Activated T-cell treated with anti-CD3 and anti-CD28 coated beads for 4 hours (primary cell): ENCODE measurements at places on chromosomes 6 and 20.

DNA sequence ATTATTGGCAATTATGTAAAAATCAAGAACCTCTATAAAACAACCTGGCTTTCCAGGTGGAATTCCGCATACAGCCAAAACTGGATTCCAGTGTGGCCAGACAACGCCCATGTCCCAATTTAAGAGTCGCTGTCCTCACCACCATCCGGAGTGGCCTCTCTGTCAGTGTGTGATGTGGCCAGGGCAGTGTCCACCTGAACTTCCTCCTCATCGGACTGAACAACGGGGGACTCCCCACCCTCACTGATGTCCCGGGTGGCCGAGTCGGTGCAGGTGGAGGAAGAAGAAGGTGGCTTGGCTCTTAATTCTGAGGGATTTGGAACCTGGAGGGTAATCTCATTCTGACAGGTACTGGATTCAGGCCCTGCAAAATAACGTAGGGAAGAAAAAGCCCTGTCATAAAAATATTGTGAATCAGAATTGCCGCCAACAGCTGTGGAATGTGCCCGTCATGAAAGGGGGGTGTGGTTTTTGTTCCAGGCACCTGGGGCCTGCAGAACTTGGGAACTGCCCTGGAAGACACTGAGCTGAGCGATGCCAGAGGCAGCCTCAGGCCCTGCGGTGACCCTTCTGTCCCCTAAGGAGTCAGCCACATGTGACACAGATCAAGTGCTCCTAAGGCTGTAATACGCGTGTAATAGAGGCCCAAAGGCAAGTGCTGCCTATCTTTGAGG is 139.8 kb downstream of the DTNBP1 start:
- DNase-seq: no peak

DNA sequence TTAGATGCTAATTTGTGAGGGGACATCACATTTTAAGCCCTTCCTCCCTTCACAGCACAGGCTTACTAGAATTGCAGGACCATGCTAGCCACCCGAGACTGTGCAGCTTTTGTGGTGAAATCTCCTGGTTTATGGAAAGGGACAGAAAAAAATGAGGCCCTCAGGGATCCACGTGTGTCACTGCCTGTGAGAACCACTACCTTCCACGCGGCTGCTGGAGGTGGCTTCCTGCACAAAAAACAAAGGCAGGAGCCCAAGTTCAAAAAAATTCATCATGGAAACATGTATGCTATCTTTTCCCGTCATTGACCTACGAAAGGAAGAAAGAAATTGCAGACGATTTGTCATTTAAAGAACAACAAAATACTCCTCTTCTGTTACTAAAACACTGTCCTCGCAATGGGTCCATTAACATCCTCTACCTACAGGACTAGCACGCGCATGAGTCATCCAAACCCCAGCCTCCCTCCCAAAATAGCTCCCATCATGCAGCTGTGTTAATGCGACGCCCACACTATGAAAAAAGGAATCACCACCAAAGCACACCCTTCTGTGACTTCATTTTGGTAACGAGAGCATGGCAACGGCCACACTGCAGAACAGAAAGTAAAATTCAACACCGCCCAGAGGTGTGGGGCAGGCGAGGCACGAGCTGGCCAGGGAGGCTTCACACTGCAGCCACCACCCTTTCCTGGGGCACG is 45.7 kb downstream of the RAMACL start:
- peak; percentile 45 for DNase-seq

DNA sequence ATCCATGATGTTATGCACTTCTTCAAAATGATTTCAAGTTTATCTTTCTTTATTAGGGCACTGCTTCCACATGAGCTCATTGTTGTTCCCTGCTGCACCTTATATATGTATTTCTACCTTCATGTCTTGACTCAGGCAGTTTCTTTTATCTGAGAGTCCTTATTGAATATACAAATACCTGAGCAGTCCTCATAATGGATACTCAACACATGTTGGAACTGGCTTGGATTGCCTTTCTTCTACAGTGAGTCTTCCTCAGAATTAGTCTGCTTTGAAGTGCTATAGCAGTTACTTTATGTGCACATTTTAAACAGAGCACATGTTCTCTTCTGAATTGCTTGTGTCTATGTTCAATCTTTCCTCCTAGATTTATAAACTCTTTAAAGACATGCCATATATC is 45.3 kb upstream of the LOC128125822 start:
- no peak for DNase-seq

DNA sequence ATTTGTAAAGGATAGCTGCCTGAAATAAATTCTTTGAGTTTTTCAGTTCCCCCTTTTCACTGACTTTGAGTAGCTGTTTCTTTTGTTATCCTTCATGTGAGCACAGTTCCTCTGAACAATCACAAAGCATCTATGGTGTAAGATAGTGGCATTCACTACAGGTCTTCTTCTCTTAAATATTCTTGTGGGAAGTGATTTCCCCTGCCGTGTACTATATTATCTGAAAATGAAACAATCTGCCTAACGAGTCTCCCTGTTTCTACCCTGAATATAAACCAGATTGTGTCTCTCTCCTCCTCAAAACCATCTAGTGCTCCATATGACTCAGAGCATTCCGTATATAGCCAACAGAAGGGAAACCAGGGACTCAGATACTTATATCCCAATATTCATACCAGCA is 380.1 kb upstream of the SOX4 start:
- DNase-seq: no peak

DNA sequence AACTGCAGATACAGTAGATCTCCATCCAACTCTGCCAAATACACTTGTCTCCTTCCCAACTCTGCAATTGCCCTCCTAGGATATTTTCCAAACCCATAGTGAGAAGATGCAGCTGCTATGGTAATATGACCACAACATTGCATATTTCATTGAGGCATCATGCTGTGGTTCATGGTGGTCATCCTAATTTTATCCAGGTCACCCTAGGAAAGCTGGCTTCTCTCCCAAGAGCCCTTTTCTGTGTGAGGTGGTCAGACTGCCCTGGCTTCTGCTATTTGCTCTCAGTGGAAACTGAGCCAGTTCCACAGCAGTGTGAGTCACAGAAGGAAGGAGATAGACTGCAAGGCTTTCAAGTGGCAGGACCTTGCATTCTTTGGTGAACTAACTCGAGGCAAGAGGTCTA is 5.5 kb downstream of the OGFRL1 start:
- DNase-seq: no peak

DNA sequence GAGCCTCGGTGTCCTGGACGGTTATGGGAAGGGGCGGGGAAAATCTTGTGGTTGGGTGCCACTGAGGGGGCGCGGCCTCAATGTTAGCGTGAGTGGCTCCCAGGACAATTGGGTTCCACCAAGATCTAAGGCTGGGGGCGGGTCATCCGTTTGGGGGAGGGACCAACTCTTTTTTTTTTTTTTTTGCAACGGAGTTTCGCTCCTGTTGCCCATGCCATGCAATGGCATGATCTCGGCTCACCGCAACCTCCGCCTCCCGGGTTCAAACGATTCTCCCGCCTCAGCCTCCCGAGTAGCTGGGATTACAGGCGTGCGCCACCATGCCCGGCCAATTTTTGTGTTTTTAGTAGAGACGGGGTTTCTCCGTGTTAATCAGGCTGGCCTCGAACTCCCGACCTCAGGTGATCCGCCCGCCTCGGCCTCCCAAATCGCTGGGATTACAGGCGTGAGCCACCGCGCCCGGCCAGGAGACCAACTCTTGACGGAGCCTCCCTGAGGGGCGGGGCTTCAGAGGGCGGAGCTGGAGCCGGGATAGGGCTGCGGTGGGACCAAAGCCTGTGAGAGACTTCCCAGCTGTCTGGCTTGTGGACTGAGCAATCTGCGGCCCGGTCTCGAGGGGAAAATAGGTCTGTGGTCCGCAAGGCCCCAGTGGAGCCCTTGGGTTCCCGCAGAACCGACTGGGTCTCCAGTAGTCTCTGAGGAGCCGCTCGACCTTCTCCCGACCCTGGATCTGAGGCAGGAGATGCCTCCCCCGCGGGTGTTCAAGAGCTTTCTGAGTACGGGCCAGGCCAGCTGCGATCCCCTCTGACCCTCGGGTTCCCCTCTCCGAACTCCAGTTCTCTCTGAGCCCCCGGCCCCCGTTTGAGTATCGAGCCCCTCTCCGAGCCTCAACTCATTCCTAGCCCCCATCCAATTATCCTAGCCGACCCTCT is 1.1 kb downstream of the SPAG4 start:
- DNase-seq: peak; percentile 28

- no peak for DNase-seq
Observed at GRCh38 chr6:12381587-12381986, 91.4 kb downstream of the EDN1 start.

GRCh38 chr6:111038534-111039252 is 48.6 kb upstream of the SLC16A10 start:
- DNase-seq: no peak

DNA sequence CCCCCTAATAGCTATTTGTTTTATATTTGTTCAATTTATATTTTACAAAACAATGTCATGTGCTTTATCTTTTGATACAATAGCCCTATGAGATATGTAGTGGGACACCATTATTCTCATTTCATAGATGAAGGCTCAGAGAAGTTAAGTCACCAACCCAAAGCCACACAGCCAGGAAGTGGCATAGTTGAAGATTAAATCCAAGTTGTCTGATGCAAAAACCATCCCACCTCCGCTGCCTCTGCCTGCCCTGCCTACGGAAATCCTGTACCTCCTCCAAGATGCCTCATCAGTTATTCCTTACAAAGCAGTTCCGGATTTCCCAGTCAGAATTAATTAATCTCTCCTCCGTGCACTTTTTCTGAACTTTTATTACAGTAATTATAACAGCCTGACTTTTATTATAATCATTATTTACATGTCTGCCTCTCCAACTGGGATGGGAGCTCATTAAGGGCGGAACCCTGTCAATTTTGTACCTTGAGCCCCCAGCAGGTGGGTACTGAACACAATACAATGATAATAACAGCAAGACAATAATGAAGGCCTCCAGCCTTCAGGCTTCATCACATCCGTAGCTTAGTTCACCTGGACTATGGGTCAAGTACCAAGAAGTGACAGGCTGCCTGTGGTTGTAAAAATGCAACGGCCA is 54.7 kb downstream of the LRFN2 start:
- DNase-seq: no peak
